ENCODE measurements at places on chromosomes 11 and 22.

- no peak for DNase-seq
Measured at GRCh38 chr22:23532731-23533130, 47.4 kb downstream of the IGLL1 start.

GRCh38 chr11:2737866-2738265 is 38.1 kb upstream of the KCNQ1OT1 start:
- no peak for DNase-seq

- no peak for DNase-seq
Measured at GRCh38 chr11:1988667-1989317, 8.8 kb downstream of the H19 start.

DNA sequence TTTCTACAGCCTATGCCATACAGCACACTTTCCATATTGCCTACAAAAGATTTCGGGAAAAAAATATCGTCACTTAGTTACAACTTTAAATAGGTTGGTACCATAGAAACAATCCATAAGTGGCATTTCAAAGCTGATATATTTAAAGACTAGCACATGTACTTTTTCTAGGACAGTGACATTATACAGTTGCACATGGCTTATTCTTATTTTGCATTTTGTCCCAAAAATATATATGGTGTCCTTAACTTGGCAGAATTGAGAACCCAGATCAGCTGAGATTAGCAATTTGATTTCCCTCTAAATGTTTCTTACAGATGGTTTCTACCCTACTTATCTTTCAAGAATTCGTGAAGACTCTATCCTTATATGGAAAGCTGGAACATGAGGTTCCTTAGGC is 3.7 kb upstream of the TFIP11 start:
- no peak for DNase-seq

DNA sequence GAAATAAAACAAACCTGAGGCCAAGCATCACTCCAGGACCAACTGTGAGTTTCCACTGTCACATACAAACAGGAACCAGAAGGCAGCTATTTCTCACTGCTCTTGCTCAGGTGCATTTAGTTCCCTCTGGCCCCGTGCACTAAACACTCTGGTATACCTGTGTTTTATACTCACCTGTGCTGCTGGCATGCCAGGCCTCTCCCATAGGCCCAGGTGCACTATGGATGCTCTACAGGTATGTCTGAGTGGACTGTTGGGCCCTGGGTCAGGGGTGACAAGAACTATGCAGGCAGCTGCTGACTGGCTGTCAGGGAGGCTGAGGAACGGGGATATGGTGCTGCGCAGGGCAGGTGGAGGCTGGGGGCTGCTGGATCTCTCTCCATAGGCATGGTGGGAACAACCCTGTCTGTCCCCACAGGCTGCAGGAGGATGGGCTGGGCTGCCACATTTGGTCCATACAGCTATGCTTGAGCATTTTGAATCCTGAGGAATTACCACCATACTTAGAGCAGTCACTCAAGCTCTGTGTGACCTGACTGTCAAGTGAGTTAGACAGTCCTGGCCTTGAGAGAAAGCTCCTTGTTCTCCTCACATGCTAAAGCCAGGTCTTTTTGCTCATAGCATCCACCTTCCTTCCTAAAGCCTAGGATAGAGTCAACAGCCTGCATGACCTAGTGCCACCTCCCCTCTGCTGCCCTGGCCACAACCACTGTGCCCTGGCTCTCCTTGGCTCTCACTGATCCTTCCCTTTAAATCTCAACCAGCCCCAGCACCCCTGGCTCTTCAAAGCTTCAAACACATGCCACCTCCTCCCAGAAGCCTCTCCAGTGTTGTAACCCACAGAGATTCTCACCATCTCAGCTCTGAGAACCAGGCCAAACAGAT is 72.9 kb downstream of the C11orf58 start:
- DNase-seq: no peak

- DNase-seq: no peak
Measured at GRCh38 chr11:114522818-114523217, 36.9 kb downstream of the NXPE1 start.

Data from GM13977 (cell line).